ENCODE measurements at places on chromosomes 2 and 18.

DNA sequence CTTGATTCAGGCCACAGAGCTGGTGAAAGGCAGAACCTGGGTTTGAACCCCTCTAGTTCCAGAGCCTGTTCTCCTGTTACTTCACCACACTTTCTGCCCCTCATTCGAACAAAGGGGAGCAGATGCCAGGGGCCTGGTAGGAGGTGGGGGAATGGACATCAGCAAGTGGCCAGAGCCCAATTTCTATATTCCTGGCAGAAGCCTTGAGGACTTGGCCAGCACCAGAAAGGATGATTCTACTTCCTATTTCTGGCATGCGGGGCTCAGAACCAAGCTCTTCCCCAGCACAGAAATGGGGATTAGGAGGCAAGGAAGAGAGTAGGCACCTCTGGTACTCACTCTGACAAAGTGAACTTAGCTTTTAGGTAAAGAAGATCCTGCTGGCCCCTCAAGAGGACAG lies 49.3 kb downstream of the ADD2 start:
- DNase-seq = no peak

DNA sequence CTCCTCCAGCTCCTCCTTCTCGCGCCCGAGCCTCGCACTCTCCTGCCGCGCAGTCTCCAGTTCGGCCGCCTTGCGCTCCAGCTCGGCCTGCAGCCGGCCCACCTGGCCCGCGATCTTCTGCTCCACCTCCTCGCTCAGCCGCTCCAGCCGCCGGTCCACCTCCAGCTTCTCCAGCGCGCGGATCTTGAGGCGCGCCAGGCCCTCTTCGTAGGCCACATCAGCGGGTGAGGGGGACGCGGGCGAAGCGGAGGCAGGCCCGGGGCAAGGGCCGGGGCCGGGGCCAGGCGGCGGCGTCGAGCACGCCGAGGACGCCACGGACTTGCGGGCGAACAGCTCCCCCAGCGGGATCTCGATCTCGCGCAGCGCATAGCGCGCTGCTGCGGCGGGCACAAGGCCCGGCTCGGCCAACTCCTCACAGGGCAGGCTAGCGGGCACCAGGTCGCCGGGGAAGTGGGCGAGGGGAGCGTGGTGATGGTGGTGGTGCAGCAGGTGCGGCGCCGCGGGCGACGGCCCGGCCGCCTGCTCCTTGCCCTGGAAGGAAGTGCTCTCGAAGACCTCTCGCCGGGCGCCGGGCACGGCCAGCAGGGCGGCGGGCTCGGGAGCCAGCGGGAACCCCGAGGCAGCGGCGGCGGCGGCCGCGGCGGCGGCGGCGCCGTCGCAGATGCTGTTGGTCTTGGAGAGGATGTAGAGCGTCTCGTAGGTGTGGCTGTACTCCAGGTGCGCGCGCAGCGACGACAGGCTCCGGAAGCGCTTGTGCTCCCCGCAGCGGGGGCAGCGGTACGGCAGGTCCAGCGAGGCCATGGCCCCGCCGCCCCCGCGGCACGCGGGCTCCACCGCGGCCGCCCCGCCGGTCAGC lies 15.2 kb downstream of the FBXO41 start:
- DNase-seq = no peak

DNA sequence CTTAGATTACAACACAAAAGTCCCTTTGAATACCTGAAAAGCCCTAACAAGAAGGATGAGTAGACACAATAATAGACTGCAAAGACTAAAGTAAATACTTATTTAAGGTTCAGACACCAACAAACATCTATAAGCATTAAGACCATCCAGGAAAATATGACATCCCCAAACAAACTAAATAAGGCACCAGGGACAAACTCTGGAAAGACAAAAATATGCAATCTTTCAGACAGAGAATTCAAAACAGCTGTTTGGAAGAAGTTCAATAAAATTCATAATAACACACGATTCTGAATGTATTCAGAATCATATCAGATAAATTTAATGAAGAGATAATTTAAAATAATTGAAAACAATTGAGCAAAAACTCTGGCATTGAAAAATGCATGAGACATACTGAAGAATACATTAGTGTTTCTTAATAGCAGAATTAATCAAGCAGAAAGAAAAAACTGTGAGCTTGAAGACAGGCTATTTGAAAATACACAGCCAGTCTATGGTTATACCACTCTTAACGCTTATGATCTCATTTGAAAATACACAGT lies 1388.8 kb downstream of the DSC3 start:
- DNase-seq = no peak

DNA sequence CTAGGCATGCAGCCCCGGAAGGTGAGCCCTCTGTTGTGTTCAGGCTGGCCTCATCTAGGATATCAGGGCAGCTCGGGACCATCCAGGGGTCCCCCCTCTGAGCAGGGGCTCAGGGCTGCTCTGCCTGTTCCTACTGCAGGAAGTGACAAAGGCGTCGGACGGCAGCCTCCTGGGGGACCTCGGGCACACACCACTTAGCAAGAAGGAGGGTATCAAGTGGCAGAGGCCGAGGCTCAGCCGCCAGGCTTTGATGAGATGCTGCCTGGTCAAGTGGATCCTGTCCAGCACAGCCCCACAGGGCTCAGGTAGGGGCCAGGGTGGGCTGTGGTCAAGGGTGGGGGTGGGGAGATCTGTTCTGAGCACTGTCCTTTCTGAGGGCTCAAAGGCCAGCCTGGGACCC lies 13.1 kb downstream of the KCNIP3 start:
- DNase-seq = no peak

DNA sequence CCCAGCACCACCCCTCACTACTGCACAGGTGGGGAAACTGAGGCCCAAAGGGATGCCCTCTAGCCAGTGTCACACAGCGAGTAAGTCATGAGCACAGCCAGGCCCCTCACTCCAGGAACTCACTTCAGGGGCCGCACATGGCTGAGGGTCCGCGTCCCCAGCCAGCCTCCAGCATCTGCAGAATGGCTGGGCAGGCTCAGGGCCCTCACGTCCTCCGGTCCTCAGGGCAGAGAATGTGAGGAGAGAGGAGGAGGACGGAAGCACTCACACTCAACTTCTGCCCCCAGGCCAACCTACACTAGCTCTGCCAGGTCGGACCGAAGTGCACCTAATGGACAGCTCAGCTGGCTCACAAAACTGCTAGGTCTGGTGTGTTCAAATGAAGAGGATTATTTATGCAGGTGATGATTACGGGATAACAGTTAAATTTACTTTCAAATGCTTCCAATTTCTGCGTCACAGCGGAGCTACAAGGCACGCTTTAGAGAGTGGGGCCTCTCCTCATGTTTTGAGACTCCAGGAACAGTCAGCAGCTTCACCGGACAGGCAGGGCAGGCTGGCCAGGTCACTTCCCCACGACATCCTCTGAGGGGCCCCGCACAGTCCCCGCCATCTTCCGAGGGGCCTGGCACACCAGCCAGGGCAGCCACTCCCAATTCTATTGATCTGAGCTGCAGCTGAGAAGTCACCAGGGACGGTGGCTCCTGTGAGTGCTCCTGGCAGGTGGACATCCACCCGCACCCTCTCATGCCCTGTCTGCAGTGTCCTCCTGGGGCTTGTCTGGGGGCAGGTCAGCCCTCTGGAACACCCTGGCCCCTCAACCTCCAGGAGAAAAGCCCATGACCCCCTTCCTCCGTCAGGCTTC lies 26.5 kb downstream of the KIF1A start:
- DNase-seq = no peak

- no peak for DNase-seq
These were observed 117.1 kb downstream of the PID1 start for GRCh38 chr2:229153951-229154350.

DNA sequence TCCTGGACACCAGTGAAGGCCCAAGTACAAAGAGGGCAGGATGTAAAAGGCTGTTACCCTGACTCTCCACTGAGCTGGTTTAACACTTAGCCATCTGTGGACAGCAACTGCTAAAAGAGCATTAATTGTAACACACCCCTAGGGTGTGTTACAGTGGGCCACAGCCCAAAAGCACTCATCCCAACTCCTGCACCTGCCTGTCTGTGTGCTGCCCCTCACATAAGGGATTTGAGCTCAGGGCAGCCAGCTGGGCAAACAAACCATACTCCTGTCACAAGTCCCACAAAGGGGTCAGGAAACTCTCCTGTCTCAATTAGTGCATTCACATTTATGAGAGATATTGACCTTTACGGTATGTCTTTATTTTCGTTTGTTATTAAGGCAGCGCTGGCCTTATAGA lies 833.1 kb upstream of the NXPH2 start:
- no peak for DNase-seq

- no peak for DNase-seq
These were observed 763.0 kb upstream of the ACVR2A start for GRCh38 chr2:147081831-147082230.

- DNase-seq = no peak
These were observed 174.8 kb upstream of the EPAS1 start for GRCh38 chr2:46122318-46122976.

- DNase-seq = no peak
These were observed 225.7 kb downstream of the MTX2 start for GRCh38 chr2:176494949-176495353.

DNA sequence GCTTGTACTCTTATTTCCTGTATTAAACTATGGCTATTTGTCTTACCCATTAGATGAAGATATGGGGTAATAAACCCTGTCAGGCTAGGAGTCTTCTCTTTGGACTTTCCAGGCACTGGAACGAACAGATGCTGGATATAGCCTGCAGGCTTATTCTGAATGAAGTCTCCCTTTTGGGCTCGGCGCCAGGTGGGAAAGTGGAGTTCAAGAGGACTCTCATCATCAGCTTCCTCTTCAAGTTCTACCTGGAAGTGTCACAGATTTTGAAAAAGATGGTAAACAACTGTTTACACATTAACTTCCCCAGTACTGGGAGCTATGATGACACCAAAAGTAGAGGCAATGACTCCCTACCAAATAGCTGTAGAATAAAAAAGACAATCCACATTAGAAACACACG lies 27.9 kb downstream of the AOX1 start:
- no peak for DNase-seq

DNA sequence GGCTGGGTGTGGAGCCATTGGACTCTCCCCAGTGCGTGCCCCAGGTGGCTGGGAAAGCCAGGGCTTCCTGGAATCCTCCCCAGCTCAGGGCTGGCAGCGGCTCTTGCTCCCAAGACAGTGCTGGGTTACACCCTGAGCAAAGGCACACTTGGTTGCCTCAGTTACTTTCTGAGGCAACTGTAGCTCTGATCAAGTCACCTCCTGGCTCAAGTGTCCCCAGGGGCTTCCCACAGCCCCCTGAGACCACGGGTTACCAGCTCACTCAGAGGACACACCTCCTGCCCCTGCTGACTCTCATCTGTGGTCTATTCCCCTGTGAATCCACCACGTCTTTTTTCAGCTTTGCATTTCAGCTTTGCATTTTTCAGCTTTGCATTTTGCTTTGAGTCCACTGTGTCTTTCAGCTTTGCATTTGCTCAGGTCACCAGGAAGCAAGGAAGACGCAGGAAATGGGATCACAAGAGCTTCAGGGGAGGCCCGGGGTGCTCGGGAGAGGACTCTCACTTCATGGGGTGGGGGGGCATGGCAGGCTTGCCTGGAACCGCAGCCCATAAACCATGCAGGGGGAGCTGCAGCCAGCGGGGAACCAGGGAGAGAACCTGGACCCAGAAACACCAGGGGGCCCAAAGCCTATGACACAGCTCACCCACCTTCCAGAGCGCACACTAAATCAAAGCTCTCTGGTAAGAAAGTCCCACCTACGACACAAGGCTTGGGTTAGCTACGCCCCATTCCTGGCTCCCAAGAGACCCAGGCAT lies 138.0 kb upstream of the ASB18 start:
- no peak for DNase-seq

DNA sequence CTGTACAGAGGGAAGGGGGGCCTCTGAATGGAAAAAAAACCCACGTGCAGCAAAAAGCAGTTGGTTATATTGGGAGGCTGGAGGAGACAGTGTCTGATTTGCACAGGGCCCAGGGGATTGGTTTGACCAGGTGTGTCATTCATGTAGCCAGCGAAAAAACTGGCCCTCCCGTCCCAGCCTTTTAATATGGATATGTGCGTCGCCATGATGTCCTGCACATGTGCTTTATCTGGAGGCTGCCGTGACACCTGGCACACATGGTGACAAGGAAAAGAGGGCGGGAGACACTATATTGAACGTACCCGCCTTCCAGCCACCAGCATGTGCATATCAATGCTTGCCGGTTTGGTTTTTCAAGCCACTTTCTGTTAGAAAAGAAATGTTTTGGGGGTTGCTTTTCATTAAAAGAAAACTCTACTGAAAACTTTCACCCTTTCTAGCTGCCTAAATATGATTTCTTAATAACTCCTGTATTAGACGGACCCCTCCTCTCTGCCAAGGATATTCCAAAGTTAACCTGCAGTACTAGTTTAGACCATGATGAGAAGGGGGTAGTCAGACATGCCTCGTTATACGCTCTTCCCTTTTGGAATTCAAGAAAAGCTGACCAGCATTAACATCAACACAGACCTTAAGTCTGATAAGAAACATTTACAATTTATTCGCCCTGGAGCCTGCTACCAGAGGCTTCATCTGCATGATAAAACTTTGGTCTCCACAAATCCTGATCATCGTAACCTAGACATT lies 16.2 kb downstream of the SLC25A52 start:
- no peak for DNase-seq

DNA sequence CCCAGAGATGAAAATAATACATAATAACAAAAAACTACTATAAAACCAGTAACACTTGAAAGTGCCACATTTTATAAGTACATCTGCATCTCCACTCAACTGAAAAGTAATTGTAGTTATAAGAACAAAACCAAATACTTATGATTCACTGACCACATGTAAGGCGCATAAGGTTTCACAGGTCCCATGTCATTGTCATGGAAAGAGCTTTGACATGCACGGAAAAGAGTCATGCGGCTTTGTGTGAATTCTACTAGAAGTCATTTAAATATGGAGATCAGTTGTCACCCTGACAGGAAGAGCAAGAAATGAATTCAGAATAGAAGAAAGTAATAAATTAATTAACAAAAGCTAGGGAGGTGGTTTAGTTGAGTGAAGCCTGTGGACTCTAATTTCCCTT lies 459.1 kb downstream of the CDH2 start:
- DNase-seq = no peak

DNA sequence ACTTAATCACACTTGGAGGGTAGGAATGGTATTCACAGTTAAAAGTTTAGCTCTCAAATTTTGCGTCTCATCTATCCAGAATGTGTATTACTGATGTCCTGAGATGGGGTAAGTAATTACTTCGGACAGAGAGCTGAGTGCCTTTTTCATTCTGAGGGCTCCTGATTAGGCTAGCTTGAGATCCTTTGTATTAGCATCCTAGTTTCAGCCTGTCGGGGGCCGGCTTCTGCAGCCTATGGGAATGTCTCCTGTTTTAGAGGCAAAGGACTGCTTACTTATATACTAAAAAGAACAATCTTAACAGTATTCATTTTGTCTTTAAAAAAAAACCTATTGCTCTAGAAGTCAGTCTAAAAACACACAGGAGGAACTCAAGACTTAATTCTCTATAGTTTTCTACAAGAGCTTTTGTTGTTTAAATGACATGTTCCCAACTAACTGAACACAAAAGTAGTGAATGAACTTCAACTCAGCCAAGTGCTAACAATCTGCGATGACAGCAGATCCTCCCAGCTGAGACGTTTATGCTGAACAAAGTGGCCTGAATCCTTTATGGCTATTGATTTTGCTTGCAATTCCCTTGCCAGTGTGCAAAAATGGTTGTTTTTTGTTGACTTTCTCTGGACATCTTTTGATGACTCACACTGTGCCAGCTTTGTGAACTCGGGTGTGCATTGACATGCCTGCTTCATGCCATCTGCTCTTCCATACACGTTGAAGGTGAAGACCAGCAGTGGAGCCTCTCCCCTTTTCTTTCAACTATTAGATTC lies 118.7 kb downstream of the LYPD6B start:
- DNase-seq = no peak

- DNase-seq = no peak
These were observed 28.8 kb downstream of the TUBB6 start for GRCh38 chr18:12336887-12337286.
